ENCODE measurements at places on chromosomes 7 and 10. TPM values are rescaled to one million over a fixed set of nuclear protein-coding genes. Genes with fewer than 3 reads are reported as not detected.

DNA sequence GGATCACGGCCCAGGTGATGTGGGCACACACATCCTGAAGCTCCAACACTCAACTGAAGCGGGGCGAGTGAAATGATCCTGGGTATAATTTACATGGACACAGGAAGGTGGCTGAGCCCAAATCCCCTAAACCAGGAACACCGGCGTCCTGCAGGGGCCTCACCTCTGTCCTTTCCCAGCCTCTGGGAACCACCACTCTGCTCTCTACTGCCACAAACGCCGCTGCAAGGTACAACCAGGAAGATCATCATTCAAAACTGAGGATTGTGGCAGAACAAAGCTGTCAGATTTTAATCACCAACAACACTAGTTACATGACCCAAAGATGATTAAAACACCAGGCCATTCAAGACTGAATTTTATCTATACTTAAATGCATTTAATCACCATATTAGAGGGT lies 104.0 kb downstream of the DIP2C start:
- no peak for DNase-seq

GRCh38 chr7:41189866-41190265 lies 513.0 kb downstream of the INHBA start:
- no peak for DNase-seq

DNA sequence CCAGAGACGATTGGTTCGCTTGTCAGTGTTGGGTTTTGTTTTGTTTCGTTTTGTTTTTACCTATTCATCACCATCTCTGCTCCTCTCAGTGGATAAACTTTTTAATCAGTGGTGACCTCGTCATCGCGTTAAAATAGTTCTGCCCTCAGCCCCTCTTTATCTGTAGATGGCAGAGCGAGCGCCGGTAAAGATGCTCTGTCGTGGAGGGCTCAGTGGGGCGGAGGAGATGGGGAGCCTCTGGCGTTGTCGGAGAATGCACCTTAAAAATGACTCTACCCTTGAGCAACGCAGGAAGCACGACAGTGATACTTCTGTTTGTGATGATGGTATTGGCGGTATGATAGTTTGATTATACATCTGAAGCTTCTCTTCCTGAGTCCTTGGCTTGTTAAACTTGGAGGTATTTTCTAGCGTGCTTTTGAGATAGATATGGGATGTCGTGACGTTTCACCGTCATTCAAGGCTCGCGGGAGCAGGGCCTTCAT lies 554 bp downstream of the CSGALNACT2 start:
- DNase-seq = peak; percentile 75

TFAM gene
- 48.0 TPM for total RNA-seq

DNA sequence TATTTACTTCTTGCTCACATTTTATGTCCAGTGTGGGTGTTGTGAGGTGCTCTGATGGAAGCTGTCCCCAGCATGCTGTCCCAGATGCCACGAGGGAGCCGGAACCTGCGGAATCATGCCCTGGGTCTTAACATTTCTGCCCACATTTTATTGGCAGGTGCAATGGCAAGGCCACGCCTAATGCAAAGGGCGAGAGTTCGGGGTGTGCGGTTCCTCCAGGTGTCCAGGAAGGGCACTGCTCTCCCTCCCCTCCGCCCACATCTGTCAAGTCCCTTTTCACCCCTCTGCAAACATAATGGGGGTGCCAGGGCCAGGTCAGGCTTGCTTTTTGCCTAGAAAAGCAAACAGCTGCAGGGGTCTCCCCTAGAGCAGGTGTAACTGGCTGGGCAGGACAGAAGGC lies 16.4 kb downstream of the PDAP1 start:
- no peak for DNase-seq

DNA sequence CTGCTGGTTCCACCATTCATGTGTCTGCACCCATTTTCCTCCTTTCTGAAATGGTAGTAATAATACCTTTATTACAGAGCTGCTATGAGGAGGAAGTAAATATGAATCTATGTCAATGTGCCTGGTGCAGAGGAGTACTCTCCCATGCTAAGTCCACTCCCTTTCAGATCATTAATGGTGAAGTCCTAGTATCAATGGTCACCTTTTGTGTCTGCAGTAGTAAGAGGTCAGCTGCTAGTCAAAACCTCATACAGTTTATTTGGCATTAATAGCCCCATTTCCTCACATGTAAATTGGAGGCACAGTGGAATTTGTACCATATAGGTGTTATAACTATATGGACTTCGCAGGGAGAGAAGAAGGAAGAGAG lies 581.0 kb downstream of the REEP3 start:
- DNase-seq = no peak

DNA sequence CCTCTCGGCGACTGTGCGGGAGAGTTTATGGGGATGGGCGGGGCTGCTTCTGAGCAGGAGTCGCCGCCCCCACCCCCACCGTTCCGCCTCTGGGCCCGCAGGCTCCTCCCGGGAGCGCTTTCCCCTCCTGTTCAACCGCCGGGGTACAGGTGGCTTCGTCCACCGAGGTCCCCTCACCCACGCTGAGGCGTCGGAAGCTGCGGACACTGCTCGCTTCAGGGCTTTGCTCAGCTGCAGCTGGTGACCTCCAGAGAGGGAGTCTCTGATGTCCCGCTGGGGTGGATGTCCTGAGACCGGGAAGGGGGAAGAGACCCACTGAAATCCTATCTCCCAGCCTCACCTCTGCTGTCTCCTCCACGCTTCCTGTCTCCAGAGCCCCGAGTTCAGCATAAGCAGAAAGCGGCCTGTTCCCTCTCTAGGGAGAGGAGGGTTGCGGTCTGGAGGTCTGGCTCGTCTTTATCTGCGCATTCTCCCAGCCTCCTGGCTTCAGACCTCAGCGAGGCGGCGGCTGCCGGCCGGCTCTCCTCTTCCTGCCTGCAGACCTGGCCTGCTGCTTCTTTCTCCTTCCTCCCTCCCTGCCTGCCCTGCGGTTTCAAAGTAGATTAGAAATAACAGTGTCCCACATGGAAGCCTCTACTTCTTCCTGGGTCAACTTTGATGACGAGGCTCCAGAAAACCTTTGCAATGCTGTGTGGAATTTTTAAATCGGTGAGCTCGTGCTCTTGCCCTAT lies 1.8 kb downstream of the CYP2E1 start:
- DNase-seq = no peak

All from activated CD4-positive, alpha-beta memory T cell treated with anti-CD3 and anti-CD28 coated beads, Interleukin-2, amount 10 ng/mL, durations not matched to agents 7 days and 5 days (primary cell).